ENCODE measurements at places on chromosomes 5 and 9. TPM values are rescaled to one million over a fixed set of nuclear protein-coding genes. Genes with fewer than 3 reads are reported as not detected.

Gene TAF11L10
- not detected for total RNA-seq

Gene HK3
- 1.5 TPM for total RNA-seq

Gene ITGA2
- total RNA-seq = 101 TPM

Gene STKLD1
- 0.94 TPM for total RNA-seq

Gene AQP7
- total RNA-seq = 1.2 TPM

GRCh38 chr9:85430659-85431338 lies 311.0 kb downstream of the AGTPBP1 start:
- H3K27ac ChIP-seq = no peak overlapping the region
- no peaks in the 10 kb centered on the region for H3K36me3 ChIP-seq
- DNase-seq = no peak
- H3K4me1 ChIP-seq = peaks cover 32% of the 10 kb centered on the region

DNA sequence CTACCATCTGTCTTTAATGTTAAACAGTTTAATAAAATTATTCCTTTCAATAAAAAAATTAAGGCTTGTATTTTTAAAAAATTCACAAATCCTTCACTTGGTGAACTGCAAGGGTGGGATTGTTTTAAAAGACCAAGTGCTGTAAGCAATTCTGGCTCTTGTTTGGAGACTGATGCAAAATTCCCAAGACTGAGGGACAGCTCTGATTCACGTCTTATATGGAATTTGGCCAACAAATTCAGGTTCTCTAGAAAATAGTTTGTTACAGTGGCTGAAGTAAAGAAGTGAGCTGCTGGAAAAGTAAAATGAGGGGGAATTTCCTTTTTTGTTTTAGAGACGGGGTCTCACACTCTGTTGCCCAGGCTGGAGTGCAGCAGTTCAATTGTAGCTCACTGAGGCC lies 58.3 kb downstream of the PRELID2 start:
- no peaks in the 10 kb centered on the region for H3K27me3 ChIP-seq
- DNase-seq = no peak
- H3K27ac ChIP-seq = no peak overlapping the region
- no peaks in the 10 kb centered on the region for H3K36me3 ChIP-seq
- peaks cover 9% of the 10 kb centered on the region for H3K4me1 ChIP-seq

- H3K4me1 ChIP-seq = peaks cover 2% of the 10 kb centered on the region
- H3K36me3 ChIP-seq = no peaks in the 10 kb centered on the region
- peaks cover 8% of the 10 kb centered on the region for H3K27me3 ChIP-seq
- H3K27ac ChIP-seq = no peak overlapping the region
These were observed 74.3 kb upstream of the GGTA1 start for GRCh38 chr9:121573717-121574485.

DNA sequence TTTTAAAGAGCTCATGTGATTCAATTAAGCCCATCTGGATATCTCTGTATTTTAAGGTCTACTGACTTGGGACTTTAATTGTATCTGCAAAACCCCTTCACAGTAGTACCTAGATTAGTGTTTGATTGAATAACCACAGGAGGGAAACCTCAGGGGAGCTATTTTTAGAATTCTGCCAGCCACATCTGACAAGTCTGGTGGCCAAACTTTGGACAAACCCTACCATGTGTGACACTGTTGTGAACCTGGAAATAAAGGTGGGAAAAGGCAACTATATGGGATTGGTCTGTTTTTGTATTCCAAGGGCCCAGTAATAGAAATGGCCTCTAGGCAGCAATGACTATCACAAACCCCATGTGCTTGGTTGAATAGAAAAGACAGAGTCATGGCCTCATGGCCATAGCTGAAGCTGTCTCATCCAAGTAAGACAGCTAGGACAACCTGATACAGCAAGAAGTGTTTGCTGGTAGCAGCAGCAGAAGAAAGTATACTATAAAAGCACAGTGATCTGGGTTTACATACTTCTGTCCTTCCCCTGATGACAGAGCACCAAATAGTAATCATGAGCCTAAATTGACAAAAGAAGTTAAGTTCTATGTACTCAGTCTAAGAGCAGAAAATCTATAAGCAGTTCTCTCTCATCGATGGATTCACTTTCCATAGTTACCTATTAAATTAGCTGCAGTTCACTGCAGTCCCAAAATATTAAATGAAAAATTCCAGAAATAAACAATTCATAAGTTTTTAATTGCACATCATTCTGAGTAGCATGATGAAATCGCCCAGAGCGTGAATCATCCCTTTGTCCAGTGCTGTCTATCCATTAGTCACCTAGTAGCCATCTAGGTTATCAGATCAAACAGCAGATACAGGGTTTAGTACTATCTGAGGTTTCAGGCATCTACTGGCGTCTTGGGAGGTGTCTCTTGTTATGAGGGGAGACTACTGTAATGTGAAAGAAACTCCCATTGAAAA lies 189.8 kb downstream of the ARHGAP26 start:
- peaks cover 48% of the 10 kb centered on the region for H3K4me1 ChIP-seq
- H3K27me3 ChIP-seq = no peaks in the 10 kb centered on the region
- H3K36me3 ChIP-seq = peaks cover 4% of the 10 kb centered on the region
- no peak overlapping the region for H3K4me3 ChIP-seq
- no peak for DNase-seq

DNA sequence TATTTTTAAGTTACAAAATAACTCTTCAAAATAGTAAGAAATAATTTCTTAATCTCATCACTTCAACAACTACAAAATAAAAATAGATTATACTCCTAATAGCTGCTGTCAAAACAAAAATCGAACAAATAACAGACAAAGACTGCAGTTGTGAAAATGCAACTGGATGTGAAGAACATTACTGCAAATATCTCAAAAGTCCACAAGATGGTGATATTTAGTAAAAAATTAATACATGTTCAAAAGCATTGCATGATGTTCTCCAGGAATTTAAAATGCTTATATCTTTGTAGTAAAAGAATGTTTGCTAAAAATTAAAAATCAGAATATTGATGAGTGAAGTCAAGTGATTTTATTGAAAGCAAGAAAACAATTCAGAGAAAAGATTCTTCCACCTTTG lies 66.2 kb downstream of the MPDZ start:
- H3K27ac ChIP-seq = no peak overlapping the region
- no peaks in the 10 kb centered on the region for H3K27me3 ChIP-seq
- H3K4me1 ChIP-seq = no peaks in the 10 kb centered on the region
- no peak for DNase-seq
- no peak overlapping the region for H3K4me3 ChIP-seq
- no peaks in the 10 kb centered on the region for H3K36me3 ChIP-seq

GRCh38 chr9:95363051-95363841 lies 45.7 kb upstream of the FANCC start:
- no peak for DNase-seq
- H3K36me3 ChIP-seq = no peaks in the 10 kb centered on the region
- no peak overlapping the region for H3K27ac ChIP-seq
- no peaks in the 10 kb centered on the region for H3K27me3 ChIP-seq
- H3K4me1 ChIP-seq = no peaks in the 10 kb centered on the region
- no peak overlapping the region for H3K4me3 ChIP-seq

- H3K4me1 ChIP-seq = no peaks in the 10 kb centered on the region
- H3K36me3 ChIP-seq = peaks cover 6% of the 10 kb centered on the region
- no peaks in the 10 kb centered on the region for H3K27me3 ChIP-seq
- no peak overlapping the region for H3K27ac ChIP-seq
- H3K4me3 ChIP-seq = no peak overlapping the region
These were observed 66.2 kb downstream of the NACC2 start for GRCh38 chr9:136028760-136029470.

GRCh38 chr5:98942847-98943246 lies 14.0 kb upstream of the CHD1 start:
- H3K27ac ChIP-seq = no peak overlapping the region
- no peak overlapping the region for H3K4me3 ChIP-seq
- no peaks in the 10 kb centered on the region for H3K27me3 ChIP-seq
- no peak for DNase-seq

GRCh38 chr5:57696825-57697570 lies 214.4 kb upstream of the ACTBL2 start:
- H3K4me3 ChIP-seq = no peak overlapping the region
- peak overlapping the region; percentile 35 for H3K27ac ChIP-seq
- DNase-seq = no peak

- DNase-seq = no peak
- no peak overlapping the region for H3K27ac ChIP-seq
- no peaks in the 10 kb centered on the region for H3K27me3 ChIP-seq
- peaks cover 39% of the 10 kb centered on the region for H3K4me1 ChIP-seq
These were observed 203.6 kb downstream of the PIK3R1 start for GRCh38 chr5:68419081-68419636.

- H3K36me3 ChIP-seq = no peaks in the 10 kb centered on the region
- H3K27me3 ChIP-seq = no peaks in the 10 kb centered on the region
- H3K4me1 ChIP-seq = no peaks in the 10 kb centered on the region
- no peak for DNase-seq
These were observed 467.4 kb upstream of the SEMA6A start for GRCh38 chr5:117041926-117042595.

DNA sequence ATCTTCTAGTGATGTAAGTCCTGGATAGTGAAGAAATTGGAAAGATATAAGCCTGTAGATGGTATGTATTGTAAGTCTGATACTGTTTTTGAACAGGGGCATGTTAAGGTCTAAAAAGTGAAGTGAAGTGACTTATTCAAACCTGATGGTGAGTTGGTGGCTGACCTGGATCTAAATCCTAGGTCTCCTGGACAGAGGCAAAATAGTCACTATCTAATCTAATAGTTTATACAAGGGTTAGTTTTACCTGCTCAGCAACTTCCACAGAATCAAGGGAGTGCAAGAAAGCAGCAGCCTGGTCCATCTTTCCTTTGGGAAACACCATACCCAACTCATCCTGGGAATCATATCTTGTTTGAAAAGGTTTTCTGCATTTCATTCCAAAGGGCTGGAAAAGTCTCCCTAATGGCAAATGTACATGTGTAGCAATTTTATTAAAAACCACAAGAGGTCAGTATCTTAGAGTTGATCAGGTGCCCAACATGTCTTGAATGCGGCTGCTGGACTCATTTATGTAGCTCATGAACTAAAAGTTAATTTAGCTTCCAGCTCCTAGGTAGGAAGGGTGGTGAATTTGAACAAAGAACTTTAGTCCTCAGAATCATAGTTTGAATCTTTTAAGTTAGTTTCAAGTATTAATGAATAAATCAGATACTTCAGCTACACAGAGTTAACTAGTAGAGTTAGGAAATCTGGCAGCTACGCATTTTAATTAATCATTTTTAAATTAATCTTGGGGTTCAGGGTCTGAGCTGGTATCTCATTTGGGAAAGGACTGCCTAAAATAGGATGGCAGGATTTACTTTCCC lies 26.0 kb downstream of the SKP2 start:
- H3K4me3 ChIP-seq = no peak overlapping the region
- no peak overlapping the region for H3K27ac ChIP-seq
- H3K4me1 ChIP-seq = no peaks in the 10 kb centered on the region

DNA sequence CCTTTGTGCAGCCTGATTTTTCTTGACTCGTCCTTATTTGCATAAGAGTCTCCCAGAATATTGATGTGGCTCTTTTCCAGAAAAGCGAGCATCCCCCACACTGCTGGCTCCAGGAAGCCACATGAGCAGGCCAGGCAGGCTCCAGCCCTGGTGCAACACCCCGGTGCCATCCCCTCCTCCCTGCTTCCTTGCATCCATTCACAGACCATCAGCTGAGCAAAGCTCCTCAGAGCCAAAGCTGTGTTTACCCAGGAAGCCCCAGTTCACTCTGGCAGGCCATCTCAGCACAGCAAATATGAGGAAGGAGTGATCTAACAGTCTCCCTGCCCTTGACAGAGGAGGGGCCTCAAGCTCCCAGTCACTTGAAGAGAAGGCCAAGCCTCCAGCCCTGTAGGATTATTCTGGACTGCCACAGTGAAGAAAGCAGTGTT lies 34.4 kb downstream of the INSYN2B start:
- H3K27ac ChIP-seq = no peak overlapping the region
- H3K27me3 ChIP-seq = peaks cover 78% of the 10 kb centered on the region
- H3K4me1 ChIP-seq = no peaks in the 10 kb centered on the region
- no peaks in the 10 kb centered on the region for H3K36me3 ChIP-seq
- no peak overlapping the region for H3K4me3 ChIP-seq

DNA sequence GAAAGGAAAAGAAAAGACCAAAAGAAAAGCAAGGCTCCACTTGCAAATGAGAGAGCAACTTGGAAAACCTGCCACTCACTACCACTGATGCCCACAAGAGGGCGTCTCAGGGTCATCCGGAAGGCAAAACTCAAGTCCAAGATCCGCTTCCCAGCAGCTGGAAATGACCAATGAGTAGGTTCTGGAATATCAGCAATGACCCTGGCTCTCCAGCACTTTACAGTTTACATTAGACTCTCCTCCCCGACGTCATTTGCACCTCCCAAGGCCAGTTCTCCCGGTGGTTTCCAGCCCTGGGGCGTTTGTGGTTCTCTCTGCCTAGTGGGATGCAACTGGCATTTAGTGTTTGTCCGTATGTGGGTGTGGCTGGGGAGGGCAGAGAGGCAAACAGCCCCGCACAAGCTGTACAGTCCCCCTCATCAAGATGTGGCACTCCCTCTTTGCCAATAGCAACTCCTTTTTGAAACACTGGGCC lies 193.8 kb upstream of the ZNF618 start:
- H3K27me3 ChIP-seq = peaks cover 77% of the 10 kb centered on the region
- H3K27ac ChIP-seq = no peak overlapping the region
- peak; percentile 66 for DNase-seq
- peaks cover 3% of the 10 kb centered on the region for H3K36me3 ChIP-seq
- H3K4me1 ChIP-seq = no peaks in the 10 kb centered on the region
- H3K4me3 ChIP-seq = no peak overlapping the region

- no peak overlapping the region for H3K4me3 ChIP-seq
- DNase-seq = no peak
- no peaks in the 10 kb centered on the region for H3K4me1 ChIP-seq
- no peaks in the 10 kb centered on the region for H3K36me3 ChIP-seq
- no peaks in the 10 kb centered on the region for H3K27me3 ChIP-seq
These were observed 20.2 kb downstream of the PBX3 start for GRCh38 chr9:125767349-125767748.

GRCh38 chr5:177105691-177106476 lies 19.2 kb downstream of the FGFR4 start:
- peaks cover 3% of the 10 kb centered on the region for H3K36me3 ChIP-seq
- H3K4me3 ChIP-seq = no peak overlapping the region
- no peak overlapping the region for H3K27ac ChIP-seq
- peaks cover 17% of the 10 kb centered on the region for H3K4me1 ChIP-seq
